Keratinocyte (primary cell): ENCODE measurements at places on chromosomes 16 and 17. TPM values are rescaled to one million over a fixed set of nuclear protein-coding genes. Genes with fewer than 3 reads are reported as not detected.

FOXN1 gene
- polyA plus RNA-seq = 0.01 to 0.66 TPM (median 0.29 TPM) in 3 replicates

TEKT1 gene
- polyA plus RNA-seq = not detected in 3 replicates

GRCh38 chr17:49783071-49783715 lies 5.3 kb upstream of the KAT7 start:
- DNase-seq = no peak

DNA sequence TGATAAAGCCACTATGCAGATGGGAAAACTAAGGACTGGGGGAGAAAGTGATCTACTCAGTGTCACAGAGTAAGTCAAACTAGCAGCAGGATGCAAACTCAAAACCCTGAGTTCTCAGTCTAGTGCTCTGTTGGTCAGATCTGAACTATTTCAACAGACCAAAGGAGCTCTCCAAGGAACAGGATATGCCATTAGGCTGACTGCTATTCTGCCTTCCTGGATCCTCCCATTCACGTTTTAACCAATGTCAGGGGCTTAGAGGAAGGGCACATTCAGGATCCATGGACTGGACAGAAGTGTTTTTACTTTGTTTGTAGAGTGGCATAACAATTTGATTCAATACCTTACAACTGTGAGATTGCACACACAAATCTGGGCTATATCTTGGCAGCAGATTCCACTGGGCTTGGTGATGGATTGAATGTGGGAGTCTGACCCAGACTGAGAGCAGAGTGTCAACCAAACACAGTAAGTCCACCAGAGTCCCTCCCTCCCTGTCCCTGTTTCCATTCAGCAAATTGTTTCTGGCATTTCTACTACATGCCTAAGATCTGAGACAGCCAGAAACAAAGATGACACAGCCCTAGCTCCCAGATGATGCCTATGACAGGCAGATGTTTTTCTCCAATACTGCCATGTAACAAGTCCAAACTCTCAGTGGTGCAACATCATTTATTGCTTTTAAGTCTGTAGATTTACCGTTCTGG lies 337.8 kb upstream of the CDH5 start:
- no peak for DNase-seq
